ENCODE measurements at places on chromosomes 4 and X. TPM values are rescaled to one million over a fixed set of nuclear protein-coding genes. Genes with fewer than 3 reads are reported as not detected.

GRCh38 chr4:74408639-74409038, 36.3 kb upstream of the AREG start:
- no peak for DNase-seq

GRCh38 chr4:139020384-139020783, 4.8 kb downstream of the NOCT start:
- no peak for DNase-seq

GRCh38 chrX:19731307-19731820, 156.0 kb downstream of the SH3KBP1 start:
- DNase-seq = no peak

The SCRG1 gene
- polyA plus RNA-seq = 0.28 TPM

The ENPEP gene
- polyA plus RNA-seq = 235 TPM
